ENCODE measurements at places on chromosomes 6 and 20.

- DNase-seq = no peak
Observed at GRCh38 chr6:85493389-85493788, 43.5 kb downstream of the NT5E start.

DNA sequence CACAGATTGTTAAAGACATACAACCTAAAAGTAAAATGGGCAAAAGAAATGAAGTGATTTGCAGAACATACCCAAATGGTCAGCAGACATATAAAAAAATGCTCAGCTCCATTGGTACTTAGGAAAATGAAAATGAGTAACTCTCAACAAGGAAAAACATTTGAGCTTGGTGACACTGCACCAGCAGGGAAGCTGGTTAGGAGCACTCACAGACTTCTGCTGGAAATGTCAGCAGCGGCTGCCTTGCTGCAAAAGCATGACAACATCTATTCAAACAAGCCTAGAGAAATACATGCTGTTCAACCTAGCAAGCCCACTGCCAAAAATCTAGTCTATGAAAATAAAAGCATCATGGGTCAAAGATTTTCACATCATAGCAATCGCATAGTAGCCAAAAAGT lies 99.0 kb upstream of the FOXQ1 start:
- DNase-seq = no peak

GRCh38 chr20:63955281-63955826 lies 862 bp downstream of the UCKL1 start:
- no peak for DNase-seq

DNA sequence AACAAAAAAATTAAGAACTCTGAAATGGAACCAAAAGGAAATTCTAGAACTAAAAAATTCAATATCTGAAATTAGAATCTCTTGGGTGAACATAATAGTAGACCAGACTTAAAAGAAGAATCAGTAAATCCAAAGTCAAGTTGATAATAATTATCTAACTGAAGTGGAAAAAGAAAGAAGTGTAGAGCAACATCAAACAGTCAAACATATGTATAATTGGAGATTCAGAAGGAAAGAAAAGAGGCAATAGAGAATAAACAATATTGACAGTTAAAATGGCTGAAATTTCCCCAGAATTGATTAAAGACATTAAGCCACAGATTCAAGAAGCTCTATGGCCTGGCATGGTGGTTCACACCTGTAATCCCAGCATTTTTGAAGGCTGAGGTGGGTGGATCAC lies 383.6 kb downstream of the PREX1 start:
- no peak for DNase-seq

DNA sequence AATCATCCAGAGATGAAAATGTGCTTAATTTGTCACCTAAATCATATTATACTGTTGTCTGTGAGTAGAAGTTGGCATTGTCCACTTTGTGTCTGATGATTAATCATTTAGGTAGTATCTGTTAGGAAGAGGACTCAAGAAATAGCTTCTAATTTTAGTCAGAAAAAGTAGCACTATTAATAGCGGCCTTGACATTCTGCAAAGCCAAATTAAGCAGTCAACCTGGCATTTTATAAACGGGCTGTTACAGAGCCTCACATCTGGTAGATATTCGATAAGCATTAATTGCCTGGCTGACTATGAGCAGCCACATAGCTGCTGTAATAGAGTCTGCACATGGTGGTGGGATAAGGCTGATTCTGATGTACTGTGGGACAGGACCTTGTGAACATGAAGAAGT lies 99.5 kb downstream of the KLHL32 start:
- DNase-seq = no peak

DNA sequence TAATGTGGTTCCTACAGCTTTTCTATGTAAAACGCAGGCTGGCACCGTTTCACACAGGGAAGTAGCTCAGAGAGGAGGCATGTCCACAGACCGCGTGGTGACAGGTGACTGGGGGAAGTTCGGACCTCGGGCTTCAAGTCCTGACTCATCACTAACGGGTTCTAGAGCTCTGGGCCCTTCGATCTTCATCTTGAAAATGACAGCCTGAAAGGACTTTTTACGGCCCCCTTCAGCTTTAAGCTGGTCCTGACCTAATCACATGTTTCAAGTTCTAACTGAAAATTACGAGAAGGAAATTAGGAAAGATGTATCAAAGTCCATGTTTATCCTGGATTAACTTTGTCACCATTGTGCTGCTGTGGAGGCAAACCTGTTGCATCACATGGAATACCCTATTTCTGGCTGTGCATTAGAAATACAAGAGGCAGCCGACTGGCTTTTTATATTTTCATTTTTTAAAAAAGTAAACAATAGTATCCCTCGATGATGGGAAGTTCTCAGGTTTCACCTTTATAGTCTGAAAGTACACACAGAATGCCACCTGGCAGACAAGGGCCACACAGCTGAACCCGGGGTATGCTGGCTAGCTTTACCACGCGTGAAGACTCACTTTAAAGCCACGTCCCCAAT lies 2.0 kb downstream of the MAN1A1 start:
- DNase-seq = peak; percentile 51

GRCh38 chr6:53500095-53500494 lies 44.8 kb downstream of the GCLC start:
- no peak for DNase-seq

- no peak for DNase-seq
Observed at GRCh38 chr6:56642366-56643261, at the start of gene DST. Gene DST (minus strand): TSS chr6:56642889.

DNA sequence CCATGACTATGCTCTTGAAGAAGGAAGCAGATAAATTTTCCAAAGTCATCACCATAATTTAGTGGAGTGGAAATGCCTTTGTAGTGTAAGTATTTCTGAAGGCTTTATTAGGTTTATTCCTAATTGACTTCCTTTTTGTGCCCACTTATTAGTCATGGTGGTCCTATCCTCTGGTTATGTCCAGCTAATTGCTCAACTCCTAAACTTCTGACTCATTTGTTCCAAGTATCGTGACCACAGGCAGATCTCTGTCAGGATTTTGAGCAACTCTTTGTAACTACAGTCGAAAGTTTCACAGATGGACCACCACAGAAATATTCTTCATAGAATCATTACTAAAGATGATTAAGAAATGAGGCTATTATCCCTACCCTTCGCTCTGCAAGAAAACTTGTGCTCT lies 315.6 kb upstream of the PTCHD4 start:
- DNase-seq = no peak

- DNase-seq = no peak
Observed at GRCh38 chr6:21965953-21966539, 330.8 kb downstream of the PRL start.

DNA sequence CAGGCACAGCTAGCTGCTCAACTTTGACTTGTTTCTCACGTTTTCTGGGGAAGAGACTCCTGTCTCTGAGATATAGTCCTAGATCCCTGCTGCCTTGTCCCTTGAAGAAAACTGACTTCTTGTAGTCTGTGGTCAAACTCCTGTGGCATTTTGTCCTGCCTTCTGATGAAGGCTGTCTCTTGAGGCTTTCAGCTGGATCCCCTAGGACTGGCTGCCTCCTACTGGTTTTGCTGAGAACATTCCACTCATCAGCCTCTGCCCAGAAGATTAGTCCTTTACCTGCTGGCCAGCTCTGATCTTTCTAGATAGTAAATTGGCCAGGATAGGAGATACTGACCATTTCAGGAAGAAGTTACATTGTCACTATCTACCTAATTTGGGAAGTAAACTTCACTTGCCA lies 71.9 kb upstream of the CNR1 start:
- DNase-seq = no peak

DNA sequence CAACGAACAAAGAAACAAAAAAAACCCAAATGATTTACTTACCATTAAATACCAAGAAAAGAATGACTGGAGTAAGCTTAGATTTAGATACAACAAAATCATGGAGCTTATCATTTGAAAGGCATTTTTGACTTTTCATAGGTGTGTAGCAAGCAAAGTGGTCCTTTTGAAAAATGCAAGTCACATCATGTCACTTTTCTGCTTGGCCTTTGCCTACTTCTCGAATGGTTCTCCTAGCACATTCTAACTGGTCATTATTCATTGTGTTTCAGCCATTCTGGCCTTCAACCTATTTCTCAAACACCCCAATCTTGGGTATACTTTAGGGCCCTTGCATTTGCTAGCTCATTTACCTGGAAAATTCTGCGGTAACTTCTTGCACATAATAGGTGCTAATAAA lies 22.6 kb downstream of the ASXL1 start:
- no peak for DNase-seq

GRCh38 chr6:167396068-167396658 lies 71.3 kb downstream of the TTLL2 start:
- no peak for DNase-seq

DNA sequence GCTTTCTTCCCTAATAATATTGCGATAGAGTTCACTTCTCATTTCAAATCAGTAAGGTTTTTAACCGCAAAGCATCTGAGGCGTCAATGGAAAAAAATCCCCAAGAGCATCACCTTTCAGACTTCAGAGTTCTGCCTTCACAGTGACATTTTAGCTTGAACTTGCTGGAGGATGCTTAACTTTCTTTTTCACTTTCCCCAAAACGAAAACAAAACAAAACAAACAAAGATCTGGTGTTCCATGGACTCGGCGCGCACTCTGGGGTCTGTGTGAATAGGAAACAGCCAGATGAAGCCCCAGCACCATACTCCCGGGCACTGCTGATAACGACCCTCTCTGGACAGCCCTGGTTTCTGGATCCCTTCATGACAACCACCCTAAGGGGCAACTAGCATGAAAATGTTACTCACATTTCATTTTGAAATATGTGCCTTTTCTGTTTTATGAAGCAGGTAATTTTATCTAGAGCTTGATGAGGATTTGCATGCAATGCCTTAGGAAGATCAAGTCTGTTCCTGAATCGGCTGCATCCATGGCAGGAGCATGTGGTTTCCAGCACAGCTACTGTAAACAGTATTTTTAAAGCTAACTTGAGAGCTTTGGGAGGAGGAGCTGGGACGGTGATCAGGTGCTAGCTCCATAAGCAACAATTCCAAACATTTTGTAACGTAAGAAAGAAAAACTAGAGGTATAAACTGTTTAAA lies 44.5 kb downstream of the RAMACL start:
- no peak for DNase-seq

GRCh38 chr20:33261465-33261864 lies 21.5 kb upstream of the BPIFB1 start:
- DNase-seq = no peak

GRCh38 chr6:133343220-133343619 lies 102.1 kb downstream of the EYA4 start:
- no peak for DNase-seq

- DNase-seq = no peak
Observed at GRCh38 chr20:59620860-59621505, 16.6 kb downstream of the PHACTR3 start.

DNA sequence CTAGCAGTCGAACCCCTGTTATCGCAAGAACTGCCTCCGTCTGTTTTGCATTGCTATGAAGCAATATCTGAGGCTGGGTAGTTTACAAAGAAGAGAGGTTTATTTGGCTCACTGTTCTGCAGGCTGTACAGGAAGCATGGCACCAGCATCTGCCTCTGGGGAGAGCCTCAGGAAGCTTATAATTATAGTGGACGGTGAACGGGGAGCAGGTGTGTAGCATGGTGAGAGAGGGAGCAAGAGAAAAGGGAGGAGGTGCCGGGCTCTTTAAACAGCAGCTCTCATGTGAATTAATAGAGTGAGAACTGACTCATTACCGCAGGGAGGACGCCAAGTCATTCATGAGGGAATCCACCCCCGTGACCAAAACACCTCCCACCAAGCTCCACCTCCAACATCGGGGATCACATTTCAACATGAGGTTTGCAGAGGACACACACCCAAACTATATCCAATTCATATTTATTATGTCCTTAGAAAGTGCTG lies 172.6 kb upstream of the KCNG1 start:
- DNase-seq = no peak
